ENCODE measurements at places on chromosomes 6 and 20.
A peak's percentile ranks its signal among the peaks of the same experiment; 100 is the strongest.

DNA sequence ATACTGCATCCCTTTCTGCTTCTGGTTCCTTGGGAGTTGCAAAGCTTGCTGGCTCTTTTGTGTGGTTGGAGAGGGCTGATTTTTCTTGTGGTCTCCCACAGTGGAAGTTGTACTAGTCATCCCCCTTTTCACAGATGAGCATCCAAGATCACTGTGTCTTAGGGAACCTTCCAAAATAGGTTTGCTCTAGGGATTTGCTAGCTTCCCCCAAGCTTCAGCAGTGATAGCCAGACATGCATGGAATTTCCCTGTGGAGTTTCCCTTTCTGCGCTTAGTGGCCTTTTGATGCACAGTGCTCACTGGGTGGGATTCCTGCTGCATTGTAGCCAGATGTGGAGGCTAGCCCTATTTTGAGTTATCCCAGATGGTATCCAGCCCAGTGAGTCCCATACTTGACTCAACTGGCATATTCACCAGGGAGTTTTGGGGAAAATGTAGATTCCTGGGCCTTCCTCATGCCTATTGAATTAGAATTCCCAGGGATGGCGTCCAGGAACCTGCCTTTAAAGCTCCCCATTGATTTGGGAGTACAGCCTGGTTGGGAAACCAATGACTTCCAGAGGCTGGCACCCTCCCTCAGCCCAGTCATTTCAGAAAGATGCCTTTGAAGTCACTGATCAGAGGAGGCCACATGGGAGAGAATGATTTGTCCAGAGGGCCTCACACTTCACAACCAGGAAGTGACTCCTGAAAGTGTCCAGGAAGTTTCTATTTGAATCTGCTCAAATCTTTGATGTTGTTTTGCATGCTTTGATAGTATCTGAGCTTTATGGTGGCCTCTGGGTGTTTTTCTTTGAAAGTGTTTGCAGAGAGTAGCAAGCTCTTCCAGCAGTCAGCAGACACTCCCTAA is 25.9 kb downstream of the PPARD start:
- peak; percentile 28 for DNase-seq

DNA sequence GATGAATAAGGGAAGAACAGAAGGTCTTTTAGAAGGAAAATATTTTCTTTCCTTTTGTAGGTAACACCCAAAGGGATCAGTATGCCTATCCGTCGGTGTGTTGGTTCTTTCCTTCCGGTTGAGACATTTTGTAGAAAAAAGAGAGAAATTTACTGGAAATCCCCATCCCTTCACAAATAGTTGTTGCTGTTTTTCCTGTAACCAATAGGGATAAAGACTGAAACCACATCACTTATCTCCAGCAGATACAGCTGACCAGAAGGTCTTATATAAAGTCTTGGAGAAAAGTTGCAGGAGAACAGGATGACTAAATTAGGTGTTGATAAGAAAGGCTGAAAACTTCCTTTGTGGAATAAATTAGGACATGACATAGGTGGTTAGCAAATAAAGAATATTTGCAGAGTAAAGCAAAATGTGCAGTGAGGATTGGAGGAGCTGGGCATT is 14.8 kb upstream of the HLA-DRB1 start:
- peak; percentile 24 for DNase-seq

DNA sequence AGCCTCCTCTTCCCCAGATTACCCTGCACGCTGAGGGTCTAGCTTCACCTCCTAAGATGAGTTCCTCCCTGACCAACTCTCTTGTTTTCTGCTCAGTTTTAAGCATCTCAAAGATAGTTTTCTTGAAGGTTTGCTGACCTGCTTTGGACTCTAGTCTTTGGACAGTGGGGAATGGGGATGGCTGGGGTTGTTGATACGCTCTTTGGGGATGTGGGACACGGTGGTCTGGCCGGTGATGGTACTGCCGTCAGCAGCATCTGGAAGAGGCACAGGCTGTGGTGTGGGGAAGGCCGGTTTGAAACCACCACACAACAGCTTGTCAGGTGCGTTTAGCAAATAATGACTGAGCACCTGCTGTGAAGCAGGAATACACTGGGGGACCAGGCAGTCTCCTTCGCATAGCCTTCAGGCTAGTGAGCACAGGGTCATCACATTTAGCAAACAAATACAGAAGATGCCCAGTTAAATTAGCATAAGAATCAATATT is 94.1 kb downstream of the TMEM242 start:
- DNase-seq, result no peak

GRCh38 chr6:156068881-156069280 is 613.2 kb upstream of the NOX3 start:
- DNase-seq, result no peak

GRCh38 chr20:35571555-35571954 is 29.7 kb downstream of the ERGIC3 start:
- no peak for DNase-seq

DNA sequence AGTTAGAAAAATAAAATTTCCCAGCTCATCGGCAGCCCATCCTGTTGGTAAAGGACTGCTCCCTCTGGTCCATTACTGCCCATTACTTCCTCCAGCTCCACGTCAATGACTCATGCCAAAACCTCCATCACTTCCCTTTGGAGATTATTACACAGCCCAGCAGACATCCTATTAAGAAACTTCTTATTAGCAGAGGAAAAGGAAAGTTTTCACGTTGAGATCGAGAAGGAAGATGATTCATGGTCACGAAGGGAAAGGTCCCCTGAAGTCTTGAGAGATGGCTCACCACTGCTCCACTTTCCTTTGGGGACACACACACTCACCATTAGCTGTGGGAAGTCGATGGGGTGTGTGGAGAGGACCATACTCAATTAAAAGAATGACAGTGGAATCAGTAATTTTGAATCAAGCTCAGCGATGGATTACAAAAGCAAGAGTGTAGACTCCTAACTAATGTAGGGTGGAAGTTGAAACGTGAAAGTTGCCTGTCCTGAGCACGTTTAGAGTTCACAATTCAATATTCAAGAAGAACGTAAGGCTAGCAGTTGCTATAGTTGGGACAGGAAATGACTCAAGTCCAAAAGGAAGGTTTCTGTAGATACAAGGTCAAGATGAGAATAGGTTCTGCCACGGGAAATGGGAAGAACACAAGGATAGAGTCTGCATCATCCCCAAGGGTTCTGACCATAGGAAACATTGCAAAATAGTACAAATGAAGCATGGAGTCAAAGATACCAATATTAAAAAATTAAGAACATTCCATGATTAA is 21.6 kb downstream of the SASH1 start:
- DNase-seq, result peak; percentile 88

GRCh38 chr6:16286151-16286522 is 47.8 kb downstream of the GMPR start:
- DNase-seq, result peak; percentile 28

- no peak for DNase-seq
Observed at GRCh38 chr6:124974771-124975377, 12.6 kb downstream of the RNF217 start.

DNA sequence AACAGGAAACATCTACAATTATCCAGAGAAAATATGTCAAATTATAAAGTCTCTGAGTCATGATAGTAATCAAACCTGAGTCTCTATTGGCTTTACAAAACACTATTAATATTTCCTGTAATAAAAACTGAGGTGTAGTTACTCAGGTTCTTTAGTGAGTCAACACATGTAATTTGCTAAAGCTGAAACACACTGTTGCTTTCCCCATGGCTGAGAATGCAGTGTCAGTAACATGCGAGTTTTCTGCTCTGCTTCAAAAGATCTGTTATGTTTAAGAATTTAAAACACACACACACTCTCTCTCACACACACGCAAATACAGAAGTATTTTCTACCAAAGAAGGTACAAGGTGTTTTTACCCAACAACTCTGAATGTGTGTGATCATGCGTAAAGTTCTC is 38.6 kb downstream of the ATXN1 start:
- DNase-seq, result no peak

- DNase-seq, result peak; percentile 85
Observed at GRCh38 chr6:7640607-7641577, 50.9 kb downstream of the SNRNP48 start.

DNA sequence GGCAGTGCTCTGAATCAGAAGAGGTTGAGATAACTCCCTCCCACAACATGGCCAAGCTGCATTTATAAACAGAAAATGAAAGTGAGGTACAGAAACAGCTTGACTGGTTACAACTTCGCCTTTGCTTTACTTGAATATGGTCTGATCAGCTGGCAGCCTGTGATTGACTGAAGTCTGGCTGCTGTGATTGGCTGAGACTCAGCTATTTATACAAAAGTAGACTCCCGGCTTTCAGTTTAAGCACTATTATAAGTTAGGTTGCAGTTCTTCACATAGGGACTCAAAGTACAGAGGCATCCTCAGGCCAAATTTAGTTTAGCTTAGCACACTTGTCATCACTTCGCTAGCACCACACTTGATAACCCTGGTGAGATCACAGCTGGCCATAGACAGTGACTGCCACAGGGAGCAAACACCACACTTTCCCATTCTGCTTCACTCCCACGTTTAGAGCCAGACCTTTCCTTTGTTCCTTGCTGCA is 362.6 kb downstream of the EPM2A start:
- peak; percentile 44 for DNase-seq

DNA sequence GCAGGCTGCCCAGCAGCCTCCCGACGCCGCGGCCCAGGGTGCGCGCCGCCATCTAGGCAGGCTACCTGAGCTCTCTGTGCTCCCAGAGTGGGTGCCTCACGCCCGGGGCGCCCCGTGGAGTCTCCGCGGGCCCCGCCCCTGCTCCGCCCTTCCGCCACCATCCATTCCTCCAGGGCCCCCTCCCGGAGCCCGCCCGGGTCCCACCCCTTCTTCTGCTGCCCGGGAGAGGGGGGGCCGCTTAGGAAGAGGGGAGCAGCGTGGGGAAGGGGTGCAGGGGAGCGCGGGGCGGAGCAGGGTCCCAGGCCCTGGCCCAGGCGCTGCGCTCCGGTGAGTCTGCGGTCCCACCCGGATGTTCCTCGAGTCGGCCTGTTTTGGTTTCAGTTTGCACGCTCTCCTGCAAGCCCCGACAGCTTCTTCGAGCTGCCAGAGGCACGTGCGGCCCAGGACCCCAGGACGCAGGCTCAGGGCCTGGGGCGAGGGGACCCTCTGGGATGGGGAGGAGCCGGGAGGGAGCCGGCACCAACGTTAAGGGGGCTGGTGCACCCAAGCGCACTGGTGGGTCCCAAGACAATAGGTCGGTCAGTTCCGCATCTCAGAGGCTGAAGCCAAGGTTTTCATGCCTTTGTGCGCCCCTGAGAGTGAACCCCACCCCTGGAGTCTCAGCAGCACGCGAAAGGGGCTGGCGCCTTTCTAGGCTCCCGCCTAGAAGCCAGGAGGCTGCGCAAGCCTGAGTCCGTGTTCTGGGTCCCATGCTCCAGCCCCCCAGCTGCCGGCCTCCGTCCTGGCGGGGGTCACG is at the start of gene ACSS1:
ACSS1 (minus strand) TSS at position 89 of the 796 bp plus-strand sequence; CDS start at position 52, 37 bp downstream.
- DNase-seq, result no peak

GRCh38 chr20:37627060-37627766 is 66.6 kb upstream of the CTNNBL1 start:
- peak; percentile 49 for DNase-seq

GRCh38 chr6:29462022-29462421 is 5.1 kb downstream of the OR2H1 start:
- no peak for DNase-seq

DNA sequence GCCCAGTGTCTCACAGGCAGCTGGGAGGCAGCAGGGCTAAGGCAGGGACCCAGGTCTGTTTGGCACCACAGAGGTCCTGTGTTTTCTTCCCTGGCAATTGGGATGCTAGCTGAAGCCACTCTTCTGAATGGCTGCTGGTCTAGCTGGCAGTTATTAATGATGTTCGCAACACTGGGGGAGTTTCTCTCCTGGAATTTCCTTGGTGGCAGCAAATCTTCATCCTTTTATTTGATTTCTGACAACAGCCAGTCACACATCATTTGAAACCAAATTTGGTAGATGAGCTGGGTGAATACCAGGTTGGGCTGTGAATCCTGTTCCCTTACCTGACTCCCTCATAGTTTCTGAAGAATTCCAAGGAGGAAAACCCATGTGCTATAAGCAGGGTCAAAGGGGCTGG is 40.8 kb upstream of the SLC4A11 start:
- no peak for DNase-seq

GRCh38 chr6:163415620-163416556 is 1.4 kb downstream of the QKI start:
- peak; percentile 73 for DNase-seq

All from iris pigment epithelial cell (primary cell).